Stomach (tissue), 19 donors: ENCODE measurements at places on chromosomes 2 and 18. TPM values are rescaled to one million over a fixed set of nuclear protein-coding genes. Genes with fewer than 3 reads are reported as not detected.

Gene LIMS3
- 3.6 TPM for total RNA-seq

Gene IL1B
- total RNA-seq, result 21.2 TPM

Gene FBXO36
- total RNA-seq, result 12.1 TPM

Gene GREB1
- 37.9 TPM for total RNA-seq

Gene DYSF
- 5.8 TPM for total RNA-seq

Gene IL36A
- total RNA-seq, result not detected

Gene BUB1
- 9.6 TPM for total RNA-seq

DNA sequence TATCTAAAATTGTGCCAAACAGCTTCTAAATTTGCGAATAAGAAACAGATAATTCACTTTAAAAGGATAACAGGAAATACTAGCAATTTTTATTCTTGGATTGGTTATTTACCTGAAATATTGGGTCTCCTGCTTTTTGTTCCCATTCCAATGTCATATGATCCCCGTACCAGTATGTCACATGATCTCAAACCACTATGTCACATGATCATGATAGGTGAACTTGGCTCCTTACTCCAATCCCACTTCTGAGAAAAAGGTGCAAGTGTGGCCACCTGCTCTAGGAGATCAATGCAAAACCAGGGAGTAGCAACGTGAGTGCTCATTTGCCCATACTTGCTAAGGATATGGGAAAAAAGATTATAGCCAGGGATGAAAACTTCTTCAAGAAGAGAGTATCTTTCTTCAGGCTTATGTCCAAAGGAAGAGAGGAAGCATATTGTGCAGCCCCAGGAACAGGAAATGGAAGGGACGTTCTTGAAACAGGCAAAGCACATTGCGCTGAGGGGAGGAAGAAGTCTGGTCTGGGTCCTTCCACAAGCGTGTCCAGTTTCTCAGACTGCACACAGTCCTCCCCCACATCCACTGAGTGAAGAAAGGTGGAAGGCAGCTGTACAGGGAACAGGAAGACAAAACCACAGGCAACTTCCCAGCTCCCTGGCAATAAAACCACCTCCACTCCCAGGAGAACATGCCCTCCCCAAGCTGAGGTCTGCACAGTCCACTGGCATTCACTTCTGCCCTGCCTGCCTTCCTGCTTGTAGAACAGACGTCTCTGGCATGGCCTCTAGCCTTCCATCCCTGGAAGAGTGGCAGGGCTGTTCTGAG lies at the start of gene LYG2:
Gene LYG2, minus strand, starts transcription at position 176 of the 828 bp plus-strand sequence. CDS start 1,406 bp downstream, outside the sequence.
- no peak within 1 kb of the TSS for H3K4me3 ChIP-seq
- no peaks in the 10 kb centered on the region for H3K27me3 ChIP-seq
- DNase-seq, result no peak
- no peaks in the 10 kb centered on the region for H3K4me1 ChIP-seq

DNA sequence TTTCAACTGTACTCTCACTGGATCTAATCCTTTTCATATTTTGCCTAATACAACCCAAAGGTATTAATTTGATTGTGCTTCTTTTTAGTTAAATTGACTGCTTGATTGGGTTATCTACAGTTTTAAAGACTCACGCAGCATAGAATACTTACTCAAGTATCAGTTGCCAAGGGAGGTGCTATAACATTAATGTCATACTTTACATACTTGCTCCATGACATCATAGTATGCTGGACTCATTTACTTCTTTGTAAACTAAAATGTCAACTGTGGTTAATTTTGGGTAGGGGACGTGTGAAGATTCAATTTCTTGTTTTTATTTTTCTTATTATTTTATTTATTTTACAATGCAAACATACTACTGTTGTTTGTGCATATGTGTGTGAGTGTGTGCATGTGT lies 716.2 kb upstream of the VRK2 start:
- no peaks in the 10 kb centered on the region for H3K36me3 ChIP-seq
- H3K27ac ChIP-seq, result no peak overlapping the region
- no peak overlapping the region for H3K4me3 ChIP-seq
- no peaks in the 10 kb centered on the region for H3K27me3 ChIP-seq
- no peaks in the 10 kb centered on the region for H3K4me1 ChIP-seq

- no peak for DNase-seq
- no peak overlapping the region for H3K4me3 ChIP-seq
- H3K27ac ChIP-seq, result no peak overlapping the region
- H3K4me1 ChIP-seq, result peaks cover 10% of the 10 kb centered on the region
Observed at GRCh38 chr18:79512461-79513380, 117.0 kb downstream of the NFATC1 start.

DNA sequence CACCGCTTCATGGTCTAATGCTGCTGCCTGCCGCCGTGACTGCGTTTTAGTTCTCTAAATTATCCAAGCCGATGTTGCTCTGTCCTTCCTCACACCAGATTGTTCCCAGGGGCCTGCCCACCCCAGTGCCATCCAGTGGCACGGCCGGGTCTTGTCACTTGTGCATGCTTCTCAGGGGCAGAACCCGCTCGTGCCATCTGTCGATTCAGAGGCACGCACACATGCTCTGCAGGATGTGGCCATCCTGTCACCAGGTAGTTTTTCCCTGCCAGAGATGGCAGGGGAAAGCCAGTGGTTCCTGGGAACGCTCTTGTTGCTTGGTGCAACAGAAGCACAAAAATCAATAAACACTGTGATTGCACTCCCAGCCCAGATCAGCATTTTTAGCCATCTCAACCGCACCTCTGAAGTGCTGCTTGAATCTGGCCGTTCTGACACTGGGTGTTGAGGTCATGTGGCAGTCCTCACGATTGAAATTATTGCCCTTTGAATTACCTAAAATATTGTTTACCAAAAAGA lies 119.6 kb upstream of the BOD1L2 start:
- no peaks in the 10 kb centered on the region for H3K4me1 ChIP-seq
- no peaks in the 10 kb centered on the region for H3K27me3 ChIP-seq
- H3K4me3 ChIP-seq, result no peak overlapping the region
- peaks cover 8% of the 10 kb centered on the region for H3K36me3 ChIP-seq
- no peak overlapping the region for H3K27ac ChIP-seq

GRCh38 chr2:37631698-37632097 lies 39.7 kb downstream of the CDC42EP3 start:
- H3K4me1 ChIP-seq, result peaks cover 36% of the 10 kb centered on the region
- H3K27ac ChIP-seq, result no peak overlapping the region
- no peaks in the 10 kb centered on the region for H3K36me3 ChIP-seq
- no peak for DNase-seq

DNA sequence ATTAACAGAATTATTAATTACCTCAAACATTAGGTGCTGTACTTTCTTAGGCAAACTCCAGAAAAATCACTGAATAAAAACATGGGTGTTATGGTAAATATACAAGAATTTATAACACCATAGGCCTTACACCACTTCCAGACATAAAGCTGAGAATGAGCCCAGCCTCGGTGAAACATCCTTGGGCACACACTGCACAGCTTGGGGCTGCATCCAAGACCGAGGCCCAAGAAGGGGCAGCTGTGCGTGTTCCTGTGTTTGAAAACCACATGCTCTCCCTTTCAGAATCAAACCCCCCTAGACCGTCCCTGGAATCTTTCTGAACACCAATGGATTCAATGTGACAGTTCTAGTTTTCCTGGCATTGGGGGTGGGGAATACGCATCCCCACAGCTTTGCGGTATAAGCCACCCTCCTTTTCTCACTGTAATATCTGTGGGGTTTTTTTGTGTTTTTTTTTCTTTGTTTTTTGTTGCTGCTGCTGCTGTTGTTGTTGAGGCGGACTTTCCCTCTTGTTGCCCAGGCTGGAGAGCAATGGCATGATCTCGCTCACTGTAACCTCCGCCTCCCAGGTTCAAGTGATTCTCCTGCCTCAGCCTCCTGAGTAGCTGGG lies 12.9 kb downstream of the ERFE start:
- no peak overlapping the region for H3K27ac ChIP-seq
- peaks cover 39% of the 10 kb centered on the region for H3K36me3 ChIP-seq
- no peak for DNase-seq
- H3K4me1 ChIP-seq, result peaks cover 28% of the 10 kb centered on the region

DNA sequence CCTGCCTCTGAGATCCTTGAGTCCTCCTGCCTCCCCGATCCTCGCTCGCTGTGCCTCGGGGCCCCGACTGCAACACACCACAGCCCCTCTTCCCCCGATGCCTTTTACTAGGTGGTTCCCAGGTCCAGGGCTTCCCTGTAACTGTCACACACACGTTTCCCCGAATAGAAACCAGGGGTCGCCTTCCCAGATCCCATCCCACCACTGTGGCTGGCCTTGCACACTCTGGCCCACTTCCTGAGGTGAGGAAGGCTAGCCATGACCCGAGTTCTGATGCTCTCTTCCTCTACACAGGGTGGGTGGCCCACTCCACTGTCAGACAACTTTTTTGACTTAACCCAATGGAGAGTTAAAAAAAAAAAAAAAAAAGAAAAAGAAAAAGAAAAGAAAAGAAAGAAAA lies 139.6 kb upstream of the ASB18 start:
- H3K36me3 ChIP-seq, result no peaks in the 10 kb centered on the region
- H3K27me3 ChIP-seq, result no peaks in the 10 kb centered on the region
- no peak overlapping the region for H3K27ac ChIP-seq
- no peak overlapping the region for H3K4me3 ChIP-seq

DNA sequence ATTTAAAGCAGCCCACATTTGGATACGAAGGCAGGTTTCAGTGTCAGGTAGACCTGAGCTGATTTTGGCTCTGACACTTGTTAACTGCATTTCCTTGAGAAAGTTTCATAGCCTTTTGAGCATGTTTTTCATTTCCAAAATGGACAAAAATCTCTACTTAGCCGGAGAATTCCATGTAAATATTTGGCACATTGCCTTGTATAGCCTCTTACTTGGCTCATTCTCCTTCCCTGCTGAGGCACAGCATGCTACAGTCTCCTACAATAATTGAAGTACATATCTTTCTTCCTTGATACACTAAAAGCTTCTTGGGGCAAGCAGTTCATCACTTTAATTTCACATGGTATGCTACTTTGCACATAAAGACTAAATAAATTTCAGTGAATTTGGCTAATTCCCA lies 772.2 kb upstream of the CHAC2 start:
- H3K27me3 ChIP-seq, result no peaks in the 10 kb centered on the region
- no peak for DNase-seq
- H3K4me3 ChIP-seq, result no peak overlapping the region
- H3K4me1 ChIP-seq, result no peaks in the 10 kb centered on the region
- no peak overlapping the region for H3K27ac ChIP-seq
- H3K36me3 ChIP-seq, result no peaks in the 10 kb centered on the region

DNA sequence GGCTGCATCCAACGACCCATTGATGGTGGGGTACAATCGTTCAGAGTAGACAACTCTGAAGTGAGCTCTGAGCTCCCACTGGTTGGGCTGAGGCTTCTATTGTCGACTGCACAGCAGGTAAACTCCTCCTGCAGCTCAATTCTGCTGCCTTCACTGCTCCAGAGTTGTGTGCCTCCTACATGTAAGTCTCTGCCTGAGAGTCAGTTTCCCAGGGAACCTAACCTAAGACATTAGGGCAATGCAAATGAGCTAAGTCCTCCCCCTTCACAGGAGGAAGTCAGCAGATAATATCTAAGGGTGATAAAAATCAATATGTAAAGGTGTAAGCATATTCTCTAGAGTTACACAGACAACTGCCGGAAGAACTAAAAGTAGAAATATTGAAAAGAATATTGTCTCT lies 22.5 kb upstream of the ACYP2 start:
- no peak overlapping the region for H3K27ac ChIP-seq
- no peaks in the 10 kb centered on the region for H3K36me3 ChIP-seq
- H3K27me3 ChIP-seq, result no peaks in the 10 kb centered on the region
- H3K4me3 ChIP-seq, result no peak overlapping the region
- DNase-seq, result no peak

DNA sequence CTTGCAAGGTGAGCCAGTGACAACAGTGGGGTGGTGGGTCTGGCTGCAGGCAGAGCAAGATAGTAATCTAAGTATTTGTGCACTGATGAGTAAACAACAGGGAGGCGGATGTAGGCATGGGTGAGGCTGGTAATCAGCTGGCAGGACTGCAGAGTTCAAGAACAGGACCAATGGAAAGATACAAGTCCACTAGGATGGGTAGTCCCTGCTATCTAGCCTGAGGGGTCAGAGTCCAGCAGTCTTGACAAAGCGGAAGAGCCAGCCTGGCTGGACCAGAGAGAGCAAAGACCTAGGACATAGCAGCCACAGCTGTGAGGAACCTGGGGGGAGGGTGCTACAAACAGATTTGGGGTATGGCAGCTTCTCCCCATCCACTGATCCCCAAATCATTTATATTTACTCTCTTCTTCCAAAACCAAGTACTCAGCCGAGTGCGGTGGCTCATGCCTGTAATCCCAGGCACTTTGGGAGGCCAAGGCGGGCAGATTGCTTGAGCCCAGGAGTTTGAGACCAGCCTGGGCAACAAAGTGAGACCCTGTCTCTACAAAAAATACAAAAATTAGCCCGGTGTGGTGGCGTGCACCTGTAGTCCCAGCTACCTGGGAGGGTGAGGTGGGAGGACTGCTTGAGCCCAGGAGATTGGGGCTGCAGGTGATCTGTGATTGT lies 25.9 kb downstream of the VIL1 start:
- H3K4me1 ChIP-seq, result peaks cover 3% of the 10 kb centered on the region
- DNase-seq, result peak; percentile 30
- H3K27me3 ChIP-seq, result no peaks in the 10 kb centered on the region

DNA sequence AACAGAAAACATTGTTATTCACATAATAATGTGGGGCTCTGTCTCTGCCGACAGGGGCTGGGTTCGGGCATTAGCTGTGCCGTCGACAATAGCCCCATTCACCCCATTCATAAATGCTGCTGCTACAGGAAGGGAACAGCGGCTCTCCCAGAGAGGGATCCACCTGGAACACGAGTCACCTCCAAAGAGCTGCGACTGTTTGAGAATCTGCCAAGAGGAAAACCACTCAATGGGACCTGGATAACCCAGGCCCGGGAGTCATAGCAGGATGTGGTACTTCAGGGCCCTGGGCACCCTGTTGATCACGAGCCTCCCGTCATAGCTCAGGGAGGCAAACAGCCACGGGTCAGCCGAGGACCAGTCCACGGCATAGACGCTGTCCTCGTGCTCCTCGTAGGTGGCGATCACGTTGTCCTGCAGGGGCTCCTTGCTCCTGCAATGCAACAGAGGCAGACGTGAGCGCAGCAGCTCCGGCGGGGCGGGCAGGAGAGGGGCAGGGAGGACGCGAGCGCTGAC lies 188.5 kb downstream of the EIPR1 start:
- H3K4me3 ChIP-seq, result no peak overlapping the region
- peaks cover 10% of the 10 kb centered on the region for H3K36me3 ChIP-seq
- H3K27me3 ChIP-seq, result no peaks in the 10 kb centered on the region
- DNase-seq, result no peak
- H3K27ac ChIP-seq, result no peak overlapping the region

GRCh38 chr2:236626391-236627150 lies 56.9 kb downstream of the ACKR3 start:
- no peak overlapping the region for H3K4me3 ChIP-seq
- H3K27me3 ChIP-seq, result no peaks in the 10 kb centered on the region
- DNase-seq, result no peak
- no peak overlapping the region for H3K27ac ChIP-seq

DNA sequence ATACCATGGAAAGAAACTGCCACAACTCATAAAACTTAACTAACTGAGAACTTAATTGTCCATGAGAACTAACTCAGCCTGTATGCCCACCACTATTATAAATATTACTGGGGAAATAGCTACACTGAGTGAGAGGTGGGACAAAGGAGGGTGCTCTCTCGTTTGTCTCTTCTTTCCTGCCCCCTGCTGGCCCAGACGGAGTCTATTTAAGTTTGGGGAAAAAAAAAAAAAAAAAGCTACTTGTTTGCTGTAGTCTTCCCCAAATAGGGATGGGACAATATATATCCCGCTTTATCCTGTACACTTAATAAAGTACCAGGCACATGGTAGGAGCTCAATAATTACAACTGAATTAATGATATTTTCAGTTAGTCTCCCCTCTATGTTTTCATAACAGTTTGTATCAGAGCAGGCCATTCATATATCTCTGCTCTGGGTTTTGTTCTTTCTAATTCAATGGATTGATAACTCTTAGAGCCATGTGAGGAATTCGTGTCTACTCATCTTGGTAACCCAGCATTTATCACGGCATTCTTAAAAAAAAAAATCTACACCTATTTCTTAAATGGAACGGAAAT lies 647.6 kb upstream of the PKDCC start:
- H3K27ac ChIP-seq, result no peak overlapping the region
- no peaks in the 10 kb centered on the region for H3K36me3 ChIP-seq
- no peak for DNase-seq
- no peak overlapping the region for H3K4me3 ChIP-seq
- H3K4me1 ChIP-seq, result no peaks in the 10 kb centered on the region
